ENCODE measurements at places on chromosomes 2 and 18.

GRCh38 chr18:31652877-31653276 lies 31.5 kb downstream of the B4GALT6 start:
- no peak for DNase-seq

DNA sequence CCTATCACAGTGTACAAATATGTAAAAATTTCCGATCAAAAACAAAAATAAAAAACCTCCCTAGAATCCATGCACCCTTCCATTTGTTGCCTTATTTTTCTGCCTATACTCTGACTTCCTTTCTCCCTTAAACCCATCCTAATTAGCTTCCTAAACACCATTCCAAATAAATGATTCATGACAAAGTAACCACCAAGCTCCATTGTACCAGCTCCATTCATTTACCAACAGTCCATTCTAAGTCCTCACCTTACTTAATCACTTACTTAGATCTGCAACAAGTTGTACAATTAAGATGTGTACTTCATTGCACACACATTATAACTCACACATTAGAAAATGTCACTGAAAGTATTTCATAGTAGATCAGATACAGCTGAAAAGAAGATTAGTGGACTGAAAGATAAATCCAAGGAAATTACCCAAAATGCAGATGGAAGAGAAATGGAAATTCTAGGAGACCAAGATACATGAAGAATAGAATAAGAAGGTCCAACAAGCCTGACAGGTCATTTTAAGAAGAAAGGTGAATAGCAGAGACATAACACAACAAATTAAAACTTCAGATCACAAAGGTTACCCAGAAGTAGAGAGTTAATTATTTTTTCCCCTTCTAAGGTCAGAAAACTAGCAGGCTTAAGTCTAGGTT lies 154.6 kb downstream of the DYM start:
- DNase-seq, result no peak

DNA sequence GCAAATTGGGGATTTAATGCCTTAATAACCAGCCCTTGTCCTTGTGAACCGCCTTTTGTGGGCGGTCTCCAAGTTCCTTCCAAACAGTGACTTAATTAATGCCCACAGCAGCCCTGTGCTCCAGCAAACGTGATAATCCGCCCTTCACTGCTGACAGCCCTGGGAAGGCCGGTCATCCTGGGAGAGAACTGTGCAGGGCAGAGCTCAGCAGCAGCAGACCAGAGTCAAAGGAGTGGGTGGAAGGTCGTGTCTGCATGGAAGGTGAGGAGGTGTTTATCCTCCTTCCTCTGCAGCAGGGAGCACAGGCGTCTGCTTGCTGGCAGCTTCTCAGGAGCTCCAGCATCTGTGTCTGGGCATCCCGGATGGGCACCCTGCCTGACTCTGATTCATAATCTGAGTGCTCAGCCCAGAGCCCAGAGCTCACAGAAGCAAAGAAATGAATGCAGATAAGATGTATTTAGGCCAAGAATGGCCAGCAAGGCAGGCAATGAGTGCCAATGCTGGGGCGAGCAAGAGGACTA lies 270.0 kb upstream of the PXDN start:
- peak; percentile 86 for DNase-seq

GRCh38 chr2:152638590-152638989 lies 78.7 kb downstream of the PRPF40A start:
- no peak for DNase-seq

GRCh38 chr2:235613649-235614048 lies 119.8 kb downstream of the AGAP1 start:
- no peak for DNase-seq

GRCh38 chr2:48587961-48588360 lies 29.7 kb upstream of the GTF2A1L start:
- DNase-seq, result no peak

DNA sequence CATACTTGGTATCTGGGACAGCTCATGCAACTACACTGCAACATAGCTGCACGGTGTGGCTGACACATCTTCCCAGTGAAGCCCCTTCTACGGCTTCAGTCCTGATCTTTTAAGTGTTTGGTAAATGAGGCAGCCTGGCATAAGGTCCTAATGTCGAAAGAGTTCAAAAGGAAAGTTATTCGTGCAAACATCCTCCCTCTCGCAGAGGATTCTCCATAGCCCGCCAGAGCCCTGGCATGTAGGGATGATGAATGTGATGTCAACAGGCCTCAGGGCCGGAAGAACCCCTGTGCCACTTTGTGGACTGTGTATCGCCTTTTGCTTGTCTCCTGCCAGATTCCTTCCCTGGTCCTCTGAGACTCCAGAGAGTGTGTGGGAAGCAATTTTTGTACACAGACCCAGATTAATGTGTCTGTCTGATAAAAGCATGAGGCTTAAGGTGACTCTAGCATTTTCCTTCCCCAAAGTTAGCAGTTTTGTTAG lies 88.5 kb downstream of the SOCS6 start:
- DNase-seq, result no peak

DNA sequence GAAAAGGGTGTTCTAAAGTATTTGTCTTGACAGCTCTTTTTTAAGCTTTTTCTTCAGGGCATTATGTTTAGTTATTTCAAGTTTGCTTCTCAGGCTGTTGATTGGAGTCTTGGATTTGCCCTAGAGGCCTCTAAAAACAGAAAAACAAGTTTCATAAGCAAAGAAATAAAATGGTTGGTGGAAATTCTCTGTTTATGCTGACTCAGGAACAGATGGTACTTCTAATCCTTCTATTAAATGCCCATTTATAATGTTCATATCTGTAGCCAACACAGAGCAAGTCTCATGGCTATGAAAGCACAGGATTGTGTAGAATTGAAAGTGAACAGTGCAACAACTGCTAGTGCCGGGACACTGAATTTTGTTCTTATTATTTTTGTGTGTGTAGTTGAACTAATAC lies 60.4 kb downstream of the KCNJ3 start:
- no peak for DNase-seq

GRCh38 chr2:38708900-38709566 lies 42.1 kb downstream of the SRSF7 start:
- DNase-seq, result no peak

GRCh38 chr2:196167666-196168065 lies 3.7 kb downstream of the STK17B start:
- peak; percentile 18 for DNase-seq

DNA sequence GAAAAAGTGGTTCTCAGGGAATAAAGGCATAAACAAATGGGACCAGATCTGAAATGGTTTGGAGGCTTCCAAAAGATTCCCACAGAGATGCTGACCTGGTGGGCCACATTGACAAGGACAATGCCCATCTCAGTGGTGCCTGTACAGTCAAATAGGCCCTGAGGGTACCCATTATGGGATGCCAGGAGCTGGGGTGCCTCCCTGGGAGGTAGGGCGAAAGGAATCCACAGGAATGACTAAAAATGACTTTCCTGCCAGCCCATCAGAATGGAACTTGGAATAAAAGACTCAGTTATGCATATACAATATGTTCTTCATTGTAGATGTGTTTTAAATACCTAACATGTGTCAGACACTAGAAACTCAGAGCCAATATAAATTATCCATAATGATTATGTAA lies 248.5 kb downstream of the RNF144A start:
- no peak for DNase-seq

GRCh38 chr2:173991856-173992588 lies 26.8 kb upstream of the SP3 start:
- peak; percentile 59 for DNase-seq

DNA sequence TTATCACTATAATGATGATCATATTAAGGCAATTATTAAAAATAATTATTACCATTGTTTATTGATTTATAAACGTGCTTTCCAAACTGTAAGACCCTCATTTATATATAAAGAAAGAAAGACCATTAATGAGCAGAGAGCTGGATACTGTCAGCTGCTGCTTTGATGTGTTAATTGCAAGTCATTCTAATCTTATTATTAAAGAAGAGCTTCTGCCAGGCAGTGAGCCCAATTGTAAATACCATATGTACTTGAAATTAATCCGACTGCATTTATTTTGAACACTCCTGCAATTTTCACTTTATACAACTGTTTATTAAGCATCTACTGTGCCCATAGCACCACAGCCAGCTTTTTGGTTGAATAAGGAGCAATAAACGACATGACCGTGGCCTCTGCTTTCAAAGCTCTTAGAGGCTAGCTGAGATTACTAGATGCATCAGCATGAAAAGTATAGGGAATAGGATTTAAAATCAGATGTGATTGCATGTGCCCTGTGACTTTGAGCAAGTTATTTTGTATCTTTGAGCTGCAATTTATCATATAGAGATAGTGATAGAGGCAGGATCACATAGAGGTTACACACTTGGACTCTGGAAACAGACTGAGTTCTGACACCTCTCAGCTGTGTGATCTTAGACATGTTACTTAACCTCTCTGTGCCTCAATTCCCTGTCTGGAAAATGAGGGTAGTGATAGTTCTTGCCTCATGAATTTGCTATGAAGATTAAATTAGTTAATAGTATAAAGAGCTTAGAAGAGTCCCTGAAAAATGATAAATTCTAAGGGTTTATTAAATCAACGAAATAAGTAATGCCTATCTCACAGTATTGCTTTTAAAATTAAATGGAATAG lies 83.4 kb downstream of the MYCN start:
- no peak for DNase-seq

GRCh38 chr18:58538604-58539386 lies 90.1 kb downstream of the ALPK2 start:
- DNase-seq, result no peak

DNA sequence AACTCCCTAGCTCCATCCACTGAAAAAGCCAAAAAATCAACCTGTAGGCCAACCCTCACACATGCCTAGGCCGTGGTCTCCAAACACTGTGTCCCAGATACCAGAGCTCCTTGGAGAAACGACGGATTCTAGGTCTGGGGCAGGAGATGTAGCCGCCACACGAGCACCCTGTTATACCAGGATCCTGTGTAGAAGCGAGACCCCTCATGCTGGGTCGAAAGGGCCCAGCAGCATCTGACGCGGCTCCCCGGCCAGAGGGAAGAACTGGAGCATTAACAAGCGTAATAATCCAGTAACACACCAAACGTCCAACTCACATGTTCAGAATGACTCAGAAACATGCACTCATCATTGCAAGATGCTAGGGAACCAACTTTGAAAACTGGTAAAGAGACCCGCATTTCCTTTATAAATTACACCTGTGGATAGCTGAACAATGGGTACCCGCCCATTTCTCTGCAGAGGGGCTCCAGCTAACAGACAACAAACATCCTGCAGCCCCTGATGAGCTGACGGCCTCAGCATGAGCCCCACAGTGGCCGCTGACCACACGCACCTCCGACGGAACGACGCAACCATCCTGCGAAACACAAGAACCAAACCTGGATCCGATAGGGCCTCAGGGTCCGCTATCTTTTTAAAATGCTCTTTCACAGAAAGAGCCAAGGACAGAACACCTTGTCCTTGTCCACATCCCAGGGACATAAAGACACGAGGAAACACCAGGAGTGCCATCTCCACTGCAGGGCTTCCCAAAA lies 14.2 kb downstream of the SLC66A2 start:
- DNase-seq, result no peak

- DNase-seq, result no peak
Observed at GRCh38 chr2:88247531-88247930, 77.4 kb downstream of the THNSL2 start.

- DNase-seq, result no peak
Observed at GRCh38 chr2:206063635-206064034, 22.3 kb downstream of the INO80D start.

DNA sequence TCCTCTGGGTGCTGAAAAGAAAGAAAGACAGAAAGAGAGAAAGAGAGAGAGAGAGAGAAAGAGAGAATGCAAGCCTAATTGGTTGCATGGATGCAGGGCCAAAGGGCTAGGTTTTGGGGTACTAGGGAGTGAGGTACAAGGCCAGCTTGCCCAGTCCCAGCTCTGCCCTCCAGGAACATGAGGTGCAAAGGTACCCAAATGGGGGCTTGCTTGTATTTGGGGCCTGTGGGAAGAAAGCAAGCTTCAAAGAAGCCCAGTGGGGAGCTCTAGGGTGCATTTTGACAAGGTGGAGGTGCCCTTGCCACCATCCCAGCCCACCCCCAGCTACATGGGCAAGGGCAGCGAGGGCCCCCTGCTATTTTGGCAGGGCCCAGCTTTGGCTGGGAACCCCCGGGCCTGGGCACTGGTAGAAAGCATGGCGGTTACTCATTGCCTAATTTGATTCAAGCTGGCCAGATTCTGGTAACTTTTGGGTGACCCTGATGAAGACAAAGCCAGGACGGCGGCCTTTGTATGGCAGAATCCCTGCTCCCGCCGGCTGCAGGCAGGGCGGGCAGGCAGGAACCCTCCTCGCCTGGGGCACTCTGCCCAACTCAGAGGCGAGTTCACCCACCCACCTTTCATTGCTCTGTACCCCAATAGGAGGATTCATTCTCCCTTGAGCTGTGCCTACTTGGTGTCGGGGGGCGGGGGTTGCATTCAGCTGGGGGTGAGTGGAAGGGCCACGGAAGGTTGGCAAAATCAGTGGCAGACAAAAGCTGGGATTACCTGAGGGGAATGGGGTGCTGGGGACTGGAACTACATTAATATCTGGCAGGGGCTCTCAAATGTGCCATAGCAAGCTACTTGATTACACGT lies 537 bp upstream of the HOXD4 start:
- DNase-seq, result no peak

- no peak for DNase-seq
Observed at GRCh38 chr2:120350801-120351320, 4.9 kb downstream of the INHBB start.

GRCh38 chr18:21978546-21979170 lies 190.7 kb upstream of the GATA6 start:
- DNase-seq, result no peak

DNA sequence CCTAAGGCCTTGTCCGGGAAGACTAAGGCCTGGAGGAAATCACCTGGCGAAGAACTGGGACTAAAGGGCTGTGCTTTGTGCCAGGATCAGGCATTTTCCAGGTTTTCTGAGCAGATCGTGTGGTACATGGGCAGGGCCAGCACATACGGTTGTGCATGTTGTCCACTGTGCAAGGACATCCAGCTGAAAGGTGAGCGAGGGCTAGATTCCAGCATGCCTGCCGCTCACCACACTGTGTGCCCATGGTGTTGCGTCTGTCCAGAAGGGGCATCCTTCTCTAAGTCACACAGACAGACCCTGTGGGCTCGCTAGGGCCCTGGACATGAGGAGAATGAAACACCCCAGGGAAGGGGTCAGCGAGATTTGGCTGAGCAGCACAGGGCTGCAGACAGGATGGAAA lies 80.3 kb upstream of the TAF1B start:
- DNase-seq, result no peak

- no peak for DNase-seq
Observed at GRCh38 chr2:1647417-1648240, 96.7 kb downstream of the PXDN start.

Measured in MCF 10A (cell line).